ENCODE measurements at places on chromosomes 12 and 14.

- no peak for DNase-seq
Observed at GRCh38 chr12:66552716-66553115, 126.2 kb downstream of the GRIP1 start.

DNA sequence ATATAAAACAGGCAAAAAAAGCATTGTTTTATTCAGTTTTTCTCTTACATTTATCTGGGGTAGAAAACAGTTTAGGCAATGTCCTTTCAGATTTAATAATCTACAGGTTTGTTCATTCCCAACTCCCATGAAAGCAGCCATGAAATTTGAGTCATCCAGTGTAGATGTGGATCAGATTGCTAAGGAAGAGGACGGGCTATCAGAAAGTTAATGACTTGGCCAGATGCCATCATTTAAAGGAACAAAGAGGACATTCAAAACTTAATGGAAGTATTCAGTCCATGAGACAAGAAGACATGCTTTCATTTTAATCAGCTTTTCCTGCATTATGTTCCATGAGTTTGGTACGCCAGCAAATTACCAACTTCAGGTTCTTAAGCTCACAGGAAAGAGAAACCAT lies 31.1 kb upstream of the POC1B start:
- DNase-seq = no peak

- no peak for DNase-seq
Observed at GRCh38 chr12:89662623-89663022, 46.0 kb downstream of the ATP2B1 start.

DNA sequence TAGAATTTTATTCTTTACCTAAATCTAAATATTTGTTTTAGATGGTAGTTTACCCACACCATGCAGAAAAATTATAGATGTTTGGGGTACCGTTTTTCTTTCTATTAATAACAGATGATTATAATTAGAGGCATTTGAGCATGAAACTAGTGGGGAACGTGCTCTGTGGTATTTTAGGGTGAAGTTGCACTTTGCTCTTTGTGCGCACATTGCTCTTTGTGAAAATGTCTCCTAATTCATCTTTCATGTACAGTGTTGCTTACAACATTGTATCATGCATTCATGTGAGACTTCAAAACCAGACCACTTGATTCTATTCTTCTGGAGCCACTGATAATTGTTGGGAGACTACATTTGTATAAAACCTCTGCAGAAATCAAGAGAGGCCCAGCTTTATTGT lies 449.1 kb upstream of the RGS6 start:
- no peak for DNase-seq

GRCh38 chr12:54075974-54076373 lies 22.3 kb downstream of the HOXC4 start:
- no peak for DNase-seq

DNA sequence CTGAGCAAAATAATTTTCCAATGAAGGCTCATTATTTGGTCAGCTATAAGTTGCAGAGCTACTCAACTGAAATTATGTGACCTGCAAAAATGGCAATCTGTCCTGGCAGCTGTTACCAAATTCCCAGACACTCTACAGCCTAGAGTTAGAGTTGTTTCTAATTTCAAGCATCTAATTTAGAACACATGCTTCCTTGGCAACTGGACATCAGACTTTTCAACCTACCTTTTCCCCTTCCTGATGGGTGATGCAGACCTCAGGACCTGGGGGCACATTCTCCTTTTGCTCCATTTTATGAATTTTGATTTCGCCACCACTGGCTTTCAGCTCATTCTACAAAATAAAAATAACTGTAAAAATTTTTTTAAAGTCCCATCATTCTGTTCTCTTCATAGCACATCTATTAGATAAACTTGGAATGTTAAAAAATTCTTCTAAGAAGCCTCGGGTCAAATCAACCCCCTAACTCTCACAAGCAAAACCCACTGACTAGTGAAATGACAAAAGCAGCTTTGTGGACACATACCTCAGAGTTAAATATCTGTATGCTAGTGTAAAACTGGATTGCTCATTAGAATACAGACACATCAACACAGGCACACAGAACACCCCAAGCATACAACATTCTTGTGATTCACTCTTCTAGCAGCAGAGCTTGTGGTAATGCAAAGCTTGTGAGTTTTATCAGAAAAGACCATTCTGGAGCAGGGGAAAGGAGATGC lies 33.5 kb upstream of the CERS5 start:
- no peak for DNase-seq

- no peak for DNase-seq
Observed at GRCh38 chr12:65673732-65674131, 150.6 kb upstream of the HMGA2 start.

DNA sequence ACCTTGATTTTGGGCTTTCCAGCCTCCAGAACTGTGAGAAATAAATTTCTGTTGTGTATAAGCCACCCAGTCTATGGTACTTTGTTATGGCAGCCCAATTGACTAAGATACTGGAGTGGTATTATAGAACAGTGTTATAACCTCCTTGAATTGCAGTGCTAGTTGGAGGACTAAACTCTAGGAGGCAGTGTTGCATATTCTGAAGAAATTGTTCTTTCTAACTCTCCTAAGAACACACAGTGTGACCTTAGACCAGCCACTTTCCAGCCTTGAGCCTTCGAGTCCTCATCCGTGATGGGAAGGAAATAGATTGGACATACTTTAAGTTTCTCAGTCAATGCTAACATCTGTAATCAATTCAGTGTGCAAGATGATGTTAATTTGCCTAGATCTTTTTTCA lies 22.4 kb upstream of the LRRC10 start:
- DNase-seq = no peak

GRCh38 chr12:95815632-95816212 lies 25.2 kb upstream of the NTN4 start:
- DNase-seq = no peak

DNA sequence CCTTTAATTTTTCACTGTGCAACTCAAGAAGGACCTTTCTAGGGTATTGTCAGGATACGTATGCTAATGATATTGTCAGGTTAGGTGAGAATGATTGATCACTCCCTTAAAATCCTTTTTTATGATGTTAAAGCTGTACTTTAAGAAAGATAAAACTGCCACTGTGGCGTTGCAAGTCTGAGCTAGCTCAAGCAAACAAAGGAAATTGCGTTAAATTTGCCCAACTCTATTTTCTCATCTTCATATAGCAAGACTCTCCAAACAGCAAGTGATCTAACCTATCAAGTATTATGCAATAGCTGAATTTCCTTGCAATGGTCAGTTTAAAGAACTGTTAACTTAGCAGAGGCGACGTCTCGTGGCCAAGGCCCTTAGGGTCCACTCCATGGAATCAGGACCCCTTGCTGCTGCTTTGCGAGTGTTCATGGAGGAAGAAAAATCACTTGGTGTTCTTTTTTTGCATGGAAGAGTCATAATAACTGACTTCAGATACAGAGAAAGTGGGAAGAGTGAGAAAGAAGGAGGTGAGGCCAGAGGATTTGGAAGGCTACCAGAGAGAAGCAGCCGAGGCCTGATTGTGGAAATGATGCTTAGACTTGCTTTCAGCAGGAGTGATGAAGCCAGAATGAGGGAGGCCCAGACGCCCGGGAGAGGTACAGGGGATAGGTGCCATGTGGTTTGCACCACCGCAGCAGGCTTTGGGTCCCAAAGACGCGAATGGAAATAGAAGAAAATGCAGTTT lies 2.5 kb downstream of the TRAF3 start:
- no peak for DNase-seq

- no peak for DNase-seq
Observed at GRCh38 chr12:105850103-105850968, 288.4 kb downstream of the NUAK1 start.

- no peak for DNase-seq
Observed at GRCh38 chr14:97107080-97107479, 309.9 kb downstream of the VRK1 start.

GRCh38 chr12:108712925-108713203 lies 18.5 kb downstream of the CORO1C start:
- no peak for DNase-seq

DNA sequence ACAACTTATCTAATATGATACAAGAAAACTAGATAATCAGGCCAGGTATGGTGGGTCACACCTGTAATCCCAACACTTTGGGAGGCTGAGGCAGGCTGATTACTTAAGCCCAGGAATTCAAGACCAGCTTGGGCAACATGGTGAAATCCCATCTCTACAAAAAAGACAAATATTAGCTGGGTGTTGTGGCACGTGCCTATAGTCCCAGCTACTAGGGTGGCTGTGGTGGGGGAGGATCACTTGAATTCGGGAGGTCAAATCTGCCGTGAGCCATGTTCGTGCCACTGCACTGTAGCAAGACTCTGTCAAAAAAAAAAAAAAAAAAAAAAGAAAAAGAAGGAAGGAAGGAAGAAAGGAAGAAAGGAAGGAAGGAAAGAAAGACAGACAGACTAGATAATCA lies 27.0 kb downstream of the ZCRB1 start:
- DNase-seq = no peak

DNA sequence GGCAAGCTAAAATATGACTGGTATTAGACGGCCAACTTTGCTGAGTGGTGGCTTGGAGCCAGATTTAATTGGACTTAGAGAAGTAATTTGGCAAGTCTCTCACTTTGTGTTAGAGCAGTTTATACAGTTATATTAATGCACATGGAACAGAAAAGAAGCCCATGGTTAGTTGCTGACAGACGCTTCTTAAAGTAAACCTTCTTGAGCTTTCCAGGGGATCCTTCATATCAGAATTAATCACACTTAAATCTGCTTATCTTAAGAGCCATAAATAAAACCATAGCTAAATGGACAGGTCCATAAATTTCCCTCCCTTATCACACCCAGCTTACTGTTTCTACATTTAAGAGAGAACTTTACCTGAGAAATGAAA lies 9.6 kb downstream of the GSG1 start:
- no peak for DNase-seq

- DNase-seq = no peak
Observed at GRCh38 chr14:96011607-96012006, 27.6 kb upstream of the C14orf132 start.

DNA sequence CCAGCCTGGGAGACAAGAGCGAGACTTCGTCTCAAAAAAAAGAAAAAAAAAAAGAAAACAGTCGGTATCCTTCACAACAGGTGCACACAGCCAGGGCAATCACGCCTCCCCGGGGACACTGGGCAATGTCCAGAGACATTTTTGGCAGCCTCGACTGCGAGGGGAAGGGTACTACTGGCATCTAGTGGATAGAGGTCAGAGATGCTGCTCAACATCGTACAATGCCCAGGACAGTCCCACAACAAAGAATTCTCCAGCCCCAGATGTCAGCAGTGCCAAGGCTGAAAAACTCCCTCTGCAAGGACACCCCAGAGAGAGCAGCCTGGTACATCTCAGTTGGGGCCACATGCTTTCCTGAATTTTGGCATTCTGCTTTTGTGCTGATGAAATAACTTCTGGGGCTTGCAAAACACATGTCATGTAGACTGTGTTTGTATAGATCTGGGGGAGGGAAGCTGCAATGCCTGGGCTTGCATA lies 21.5 kb downstream of the ALDH2 start:
- no peak for DNase-seq

- no peak for DNase-seq
Observed at GRCh38 chr14:53764846-53765245, 191.8 kb downstream of the BMP4 start.

- DNase-seq = no peak
Observed at GRCh38 chr14:31194095-31194494, 13.5 kb downstream of the HECTD1 start.

DNA sequence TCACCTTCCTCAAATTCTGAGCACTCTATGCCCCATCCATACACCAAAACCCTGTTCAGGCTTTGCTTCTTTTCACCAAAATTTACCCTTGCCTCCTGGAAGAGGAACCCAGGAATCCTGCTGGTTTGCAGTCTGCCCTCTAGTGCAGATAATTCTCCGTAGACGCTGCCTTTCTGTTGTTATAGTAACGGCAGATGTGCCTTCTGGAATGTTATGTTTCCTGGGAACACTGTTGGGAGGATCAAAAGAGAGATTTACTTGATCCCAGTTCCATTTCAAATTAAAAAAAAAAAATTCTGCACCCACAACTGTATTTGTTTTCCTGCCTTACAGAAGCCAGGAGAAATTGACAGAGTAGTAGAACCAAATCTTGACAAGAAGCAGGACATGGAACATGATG lies 104.2 kb upstream of the RMST start:
- DNase-seq = no peak

DNA sequence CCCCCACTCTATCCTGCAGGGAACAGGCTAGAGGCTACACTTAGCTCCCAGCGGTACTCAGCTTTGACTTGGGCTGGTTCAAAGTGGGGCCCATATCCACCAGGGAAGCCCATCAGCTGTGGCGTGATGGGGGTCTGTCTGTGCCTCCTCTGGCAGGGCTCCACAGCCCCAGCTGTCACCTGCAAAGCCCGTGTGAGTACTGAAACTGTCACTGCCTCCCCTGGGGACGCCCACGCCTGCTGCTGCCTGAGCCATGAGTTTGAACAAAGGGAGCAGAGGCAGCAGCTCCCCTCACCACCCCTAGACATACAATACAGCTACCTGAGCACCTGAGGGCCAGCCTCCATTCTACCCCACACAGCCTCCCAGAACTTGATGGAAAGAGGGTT lies 5.0 kb downstream of the REM2 start:
- no peak for DNase-seq

DNA sequence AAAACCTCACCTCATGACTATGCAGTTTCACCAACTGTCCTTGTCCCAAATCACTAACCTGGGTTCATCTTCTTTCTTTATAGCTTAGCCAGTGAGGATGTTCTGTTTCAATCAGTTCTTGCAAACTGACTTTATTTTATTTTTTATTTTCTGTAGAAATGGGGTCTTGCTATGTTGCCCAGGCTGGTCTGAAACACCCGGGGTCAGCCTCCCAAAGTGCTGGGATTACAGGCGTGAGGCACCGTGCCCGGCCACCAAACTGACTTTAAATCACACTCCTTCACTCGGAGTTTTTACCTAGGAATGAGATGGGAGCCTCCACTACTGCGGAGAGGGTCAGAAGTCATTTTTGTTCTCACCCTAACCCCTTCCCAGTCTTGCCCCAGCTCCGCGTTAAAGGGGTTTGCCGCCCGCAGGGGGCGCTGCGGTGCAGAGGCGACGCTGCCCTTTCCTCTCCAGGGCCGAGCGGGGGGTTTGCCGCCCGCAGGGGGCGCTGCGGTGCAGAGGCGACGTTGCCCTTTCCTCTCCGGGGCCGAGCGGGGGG lies 7.0 kb upstream of the B4GALNT3 start:
- DNase-seq = no peak

DNA sequence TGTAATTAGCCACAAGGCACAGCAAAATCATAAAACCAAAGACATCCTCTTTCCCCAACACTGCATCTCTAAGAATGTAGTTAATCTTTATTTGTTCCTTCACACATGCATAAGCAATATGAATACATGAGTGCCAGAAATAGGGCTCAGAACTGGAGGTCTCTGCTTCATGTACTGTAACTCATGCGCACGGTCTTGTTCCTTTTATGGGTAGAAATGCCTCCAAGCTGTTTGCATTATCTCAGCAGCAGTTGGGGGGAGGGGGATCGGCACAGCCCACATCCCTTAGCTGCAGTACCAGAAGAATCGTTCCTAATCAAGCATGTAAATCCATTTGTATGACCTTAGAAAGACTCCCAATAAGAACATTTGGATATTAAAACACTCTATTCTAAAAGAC lies 20.0 kb downstream of the RHOJ start:
- no peak for DNase-seq

DNA sequence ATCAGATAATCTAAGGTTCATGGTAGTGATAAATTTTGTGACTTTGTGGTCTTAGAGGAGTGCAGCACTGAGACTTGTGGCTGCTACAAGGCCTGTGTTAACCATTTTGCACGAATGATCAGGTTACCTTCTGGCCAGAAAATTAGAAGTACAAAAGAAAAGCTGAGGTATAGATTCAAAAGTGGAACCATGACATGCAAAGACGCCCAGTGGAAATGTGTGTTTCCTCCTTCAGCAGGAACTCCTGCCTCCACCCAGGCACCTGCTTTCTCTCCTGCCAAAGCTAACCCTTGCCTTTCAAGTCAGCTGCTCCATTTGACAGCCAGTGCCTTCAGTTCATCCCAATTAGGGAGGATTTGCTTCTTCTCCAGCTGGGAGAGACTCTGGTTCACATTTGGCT lies 10.1 kb downstream of the PDE6H start:
- no peak for DNase-seq

Measured in stimulated activated CD8-positive, alpha-beta memory T cell treated with anti-CD3 and anti-CD28 coated beads, Interleukin-7, amount 100 ng/mL, for 1 hour (primary cell).